ENCODE measurements at places on chromosomes 11 and 22.

DNA sequence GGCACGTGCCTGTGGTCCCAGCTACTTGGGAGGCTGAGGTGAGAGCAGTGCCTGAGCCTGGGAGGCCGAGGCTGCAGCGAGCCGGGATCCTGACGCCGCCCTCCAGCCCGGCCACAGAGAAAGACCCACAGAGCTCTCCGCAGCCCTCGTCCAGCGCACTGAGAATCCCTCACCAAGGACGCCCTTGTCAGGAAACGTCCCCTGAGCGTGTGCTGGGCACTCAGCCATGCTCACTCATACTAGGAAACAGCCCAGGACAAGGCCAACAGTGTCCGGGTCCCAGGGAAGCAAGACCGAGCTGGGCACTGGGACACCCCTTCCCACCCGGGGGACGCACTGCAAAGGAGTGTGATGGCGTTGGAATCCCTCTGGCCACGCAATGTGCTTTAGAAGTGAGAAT lies 14.5 kb downstream of the DEAF1 start:
- DNase-seq: no peak

GRCh38 chr11:45328726-45329125 lies 42.6 kb upstream of the SYT13 start:
- DNase-seq: no peak

GRCh38 chr22:45239681-45240051 lies 1.0 kb downstream of the KIAA0930 start:
- no peak for DNase-seq

GRCh38 chr11:55956521-55956920 lies 13.2 kb downstream of the OR10AG1 start:
- no peak for DNase-seq

DNA sequence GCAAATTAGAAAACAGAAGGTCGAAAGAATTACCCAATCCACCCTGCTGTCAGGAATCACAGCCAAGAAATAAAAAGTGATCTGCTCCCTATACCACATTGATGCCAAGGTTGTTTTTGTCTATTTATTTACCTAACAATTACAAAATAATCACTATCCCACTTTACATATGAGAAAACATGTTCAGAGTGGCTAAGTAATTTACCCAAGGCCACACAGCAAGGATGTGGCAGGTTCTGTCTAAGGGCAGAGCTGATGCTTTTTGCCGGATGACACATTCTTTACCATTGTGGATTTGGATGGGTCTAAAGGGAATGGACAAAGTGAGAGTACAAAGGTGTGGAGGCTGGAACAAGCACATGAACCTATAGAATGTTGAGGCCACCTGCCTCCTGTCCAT lies 460.7 kb downstream of the INSC start:
- no peak for DNase-seq
